Lower leg skin (tissue), 4 donors: ENCODE measurements at places on chromosomes 7 and 10.

DNA sequence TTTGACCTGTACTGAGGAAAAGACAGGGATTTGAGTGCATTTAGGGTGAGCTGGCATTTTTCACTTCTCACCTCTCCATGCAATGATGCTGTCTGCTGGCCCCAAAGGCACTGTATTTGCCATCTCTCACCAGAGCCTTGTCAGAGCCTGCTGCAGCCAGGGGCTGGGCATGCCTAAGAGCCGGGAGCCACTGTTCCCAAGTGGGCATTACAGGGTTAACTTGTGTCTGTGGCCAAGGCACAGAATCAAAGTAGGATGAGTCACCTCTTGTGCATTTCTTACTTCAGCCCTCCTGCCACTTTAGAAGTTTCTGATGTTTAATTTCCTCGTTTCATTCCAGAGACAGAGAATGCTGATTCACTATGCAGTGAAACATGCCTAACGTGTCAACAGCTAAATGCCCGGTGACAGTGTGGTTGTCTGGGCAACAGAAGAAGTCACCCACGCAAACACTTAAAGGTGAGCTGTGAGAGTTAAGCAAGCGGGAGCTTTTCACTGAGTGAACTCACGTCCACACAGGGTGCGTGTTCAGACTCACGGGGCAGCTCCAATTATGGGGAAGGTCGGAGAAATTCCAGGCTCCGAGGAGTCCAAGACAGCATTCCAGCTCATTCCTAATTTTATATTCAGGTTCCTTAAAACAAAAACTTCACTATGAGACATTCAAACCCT lies 57.1 kb upstream of the IGFBP3 start:
- peak; percentile 46 for DNase-seq

DNA sequence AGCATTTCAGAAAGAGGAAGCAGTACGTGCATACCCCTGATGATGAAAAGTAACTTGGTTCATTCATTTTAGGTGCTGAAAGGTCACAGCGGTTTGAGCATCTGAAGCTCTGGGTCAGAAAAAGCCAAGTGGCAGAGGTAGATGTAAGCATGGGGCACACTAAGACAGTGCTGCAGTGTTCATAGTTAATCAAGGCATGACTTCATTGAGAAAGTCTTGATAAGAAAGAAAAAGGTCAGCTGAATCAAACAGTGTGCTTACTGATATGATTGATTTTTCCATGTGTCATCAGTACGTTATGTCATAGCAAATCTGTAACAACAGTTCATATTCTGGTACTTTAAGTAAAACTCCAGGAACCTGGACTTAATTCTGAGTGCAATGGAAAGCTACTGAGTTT lies 107.7 kb upstream of the PCLO start:
- no peak for DNase-seq

DNA sequence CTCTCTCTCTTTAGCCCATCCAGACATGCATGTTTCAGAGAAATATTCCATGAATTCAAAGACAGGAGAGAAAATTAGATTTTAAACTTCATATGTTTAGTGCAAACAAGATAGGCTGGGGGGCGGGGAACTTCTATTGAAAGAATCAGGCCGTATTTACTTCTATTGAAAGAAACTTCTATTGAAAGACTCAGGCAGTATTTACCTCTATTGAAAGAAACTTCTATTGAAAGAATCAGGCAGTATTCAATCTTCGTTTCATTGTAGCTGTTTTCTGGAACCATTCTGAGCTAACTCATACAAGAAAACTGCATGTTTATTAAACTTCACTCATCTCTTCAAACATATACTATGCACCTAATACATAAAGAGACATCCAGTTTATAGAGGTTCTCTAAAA lies 123.1 kb downstream of the TYW1B start:
- DNase-seq: no peak

DNA sequence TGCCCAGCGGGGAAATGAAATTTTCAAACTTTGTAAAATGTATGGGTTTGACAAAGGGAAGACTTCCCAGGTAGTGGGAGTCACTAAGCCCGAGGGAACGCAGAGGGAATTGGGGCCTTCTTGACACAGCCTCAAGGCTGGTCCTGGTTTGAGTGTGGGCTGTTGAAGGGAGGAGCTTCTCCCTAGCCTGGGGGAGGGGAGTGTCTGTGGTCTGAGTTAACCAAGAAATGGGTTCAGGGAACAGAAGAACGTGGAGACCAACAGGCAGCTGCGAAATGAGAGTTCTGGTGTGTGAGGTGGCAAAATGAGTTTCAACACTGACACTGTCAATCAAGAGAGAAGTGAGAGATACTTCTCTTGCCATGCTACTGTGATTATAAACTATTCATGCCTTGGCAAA lies 32.7 kb upstream of the BAMBI start:
- no peak for DNase-seq

DNA sequence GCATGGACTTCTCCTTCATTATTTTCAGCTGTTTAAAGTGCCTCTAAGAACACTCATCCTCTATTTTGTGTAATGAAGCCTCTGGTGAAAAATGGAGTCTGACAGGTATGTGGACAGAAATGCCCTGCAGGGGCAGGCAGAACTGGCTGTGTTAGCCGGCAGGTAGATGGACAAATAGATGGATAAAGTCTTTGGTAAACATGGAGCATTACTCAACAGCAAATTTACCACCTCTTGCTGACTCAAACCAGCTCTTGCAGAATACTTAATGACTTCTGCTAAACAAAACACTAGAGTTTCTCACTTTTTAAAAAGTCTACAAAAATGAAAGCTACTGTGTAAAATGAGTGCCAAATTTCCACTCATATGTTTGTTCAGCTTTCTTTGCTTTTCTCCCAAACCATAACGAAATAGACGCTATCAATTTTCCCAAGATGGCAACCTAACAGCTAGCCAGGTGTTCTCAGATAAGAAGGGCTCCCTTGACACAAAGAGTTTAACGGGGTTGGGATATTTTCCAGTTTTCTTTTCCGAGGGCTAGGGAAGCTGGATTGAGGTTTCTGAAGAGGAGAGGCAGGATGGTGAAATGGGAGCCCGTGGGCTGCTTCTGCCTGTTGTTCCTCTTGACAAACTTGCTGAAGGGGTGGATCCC lies 71.9 kb upstream of the HABP2 start:
- no peak for DNase-seq

DNA sequence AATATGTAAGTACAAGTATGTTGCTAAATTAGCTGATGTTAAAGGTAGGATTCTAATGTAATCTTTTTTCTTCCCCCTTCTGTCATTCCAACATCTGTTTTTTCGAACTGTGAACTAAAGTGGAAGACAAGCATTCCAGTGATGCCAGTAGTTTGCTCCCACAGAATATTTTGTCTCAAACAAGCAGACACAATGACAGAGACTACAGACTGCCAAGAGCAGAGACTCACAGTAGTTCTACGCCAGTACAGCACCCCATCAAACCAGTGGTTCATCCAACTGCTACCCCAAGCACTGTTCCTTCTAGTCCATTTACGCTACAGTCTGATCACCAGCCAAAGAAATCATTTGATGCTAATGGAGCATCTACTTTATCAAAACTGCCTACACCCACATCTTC lies 62.7 kb downstream of the WAC start:
- no peak for DNase-seq

GRCh38 chr10:11724938-11725776 lies 17.0 kb upstream of the ECHDC3 start:
- no peak for DNase-seq
